Vagina (tissue), 2 donors: ENCODE measurements at places on chromosomes 16 and 17.

DNA sequence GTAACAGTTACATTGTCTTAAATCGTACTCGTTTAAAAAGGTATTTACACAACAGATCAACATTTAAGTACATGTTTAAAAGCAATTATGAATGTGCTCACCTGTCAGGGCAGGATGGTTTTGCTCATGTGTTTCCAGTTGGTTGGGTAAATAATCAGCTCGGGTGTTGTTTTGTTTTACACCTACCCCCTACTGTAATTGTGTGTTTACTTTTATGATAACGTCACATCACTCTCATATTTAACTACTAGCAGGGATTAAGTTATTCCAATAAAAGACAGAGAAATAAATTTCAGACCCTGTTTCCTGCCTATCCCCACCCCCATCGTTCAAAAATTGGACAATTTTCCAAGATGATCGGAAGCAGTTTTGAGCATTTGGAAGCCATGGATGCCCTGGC is 390.2 kb downstream of the SEC14L1 start:
- DNase-seq = no peak

GRCh38 chr17:66018786-66019185 is 173.1 kb downstream of the CEP112 start:
- DNase-seq = no peak

- DNase-seq = no peak
Observed at GRCh38 chr17:32475258-32475657, 11.5 kb upstream of the CDK5R1 start.

- no peak for DNase-seq
Observed at GRCh38 chr16:66717112-66717675, 20.7 kb upstream of the CMTM4 start.

- no peak for DNase-seq
Observed at GRCh38 chr16:676913-677312, 1.4 kb downstream of the RHBDL1 start.

GRCh38 chr17:76385892-76386786 is 1.7 kb downstream of the SPHK1 start:
- no peak for DNase-seq

DNA sequence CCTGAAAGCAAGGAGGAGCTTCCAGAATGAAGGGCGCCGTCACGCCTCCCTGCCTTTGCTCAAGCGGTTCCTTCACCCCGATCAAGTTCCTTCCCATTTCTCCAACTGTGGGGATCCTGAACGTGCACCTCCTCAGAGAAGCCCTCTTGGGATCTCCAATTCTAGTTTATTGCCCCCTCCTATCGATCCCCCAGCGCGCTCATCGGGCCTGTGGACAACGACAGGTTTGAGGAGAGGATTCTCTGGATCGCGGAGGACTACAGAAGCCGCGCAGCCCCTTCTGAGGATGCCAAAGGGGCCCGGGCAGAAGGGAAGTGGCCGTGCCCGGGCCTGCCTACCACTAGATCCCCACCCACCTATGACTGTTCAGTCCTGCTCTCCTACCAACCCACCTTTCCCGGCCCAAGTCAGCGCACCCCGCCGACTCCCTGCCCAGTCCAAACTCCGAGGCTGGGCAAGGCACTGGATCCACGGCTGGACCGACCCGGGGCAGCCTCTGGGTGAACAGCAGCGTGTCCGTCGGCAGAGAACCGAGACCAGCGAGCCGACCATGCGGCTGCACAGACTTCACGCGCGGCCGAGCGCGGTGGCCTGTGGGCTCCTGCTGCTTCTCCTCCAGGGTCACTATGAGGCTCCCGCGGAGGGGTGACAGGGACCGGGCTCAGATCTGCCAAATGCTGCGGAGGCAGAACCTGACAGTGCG is 12.8 kb upstream of the CES3 start:
- DNase-seq = no peak

DNA sequence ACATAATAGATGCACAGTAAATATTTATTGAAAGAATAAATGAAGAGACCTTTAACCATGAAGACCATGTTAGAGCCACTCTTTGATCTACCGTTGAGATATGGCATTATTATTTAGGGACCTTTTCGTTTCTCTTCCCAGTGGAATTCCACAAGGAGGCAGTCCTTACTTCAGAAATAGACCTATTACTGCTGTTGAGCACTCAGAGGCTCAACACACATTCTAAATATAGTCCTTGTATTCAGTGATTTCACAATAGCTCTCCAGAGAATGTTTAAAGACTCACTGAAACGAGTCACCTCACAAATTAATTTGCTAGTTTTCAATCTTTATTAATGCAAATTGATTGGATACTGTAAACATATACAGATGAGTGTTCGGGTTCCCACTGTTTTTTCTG is 603.8 kb downstream of the CDH8 start:
- DNase-seq = no peak

DNA sequence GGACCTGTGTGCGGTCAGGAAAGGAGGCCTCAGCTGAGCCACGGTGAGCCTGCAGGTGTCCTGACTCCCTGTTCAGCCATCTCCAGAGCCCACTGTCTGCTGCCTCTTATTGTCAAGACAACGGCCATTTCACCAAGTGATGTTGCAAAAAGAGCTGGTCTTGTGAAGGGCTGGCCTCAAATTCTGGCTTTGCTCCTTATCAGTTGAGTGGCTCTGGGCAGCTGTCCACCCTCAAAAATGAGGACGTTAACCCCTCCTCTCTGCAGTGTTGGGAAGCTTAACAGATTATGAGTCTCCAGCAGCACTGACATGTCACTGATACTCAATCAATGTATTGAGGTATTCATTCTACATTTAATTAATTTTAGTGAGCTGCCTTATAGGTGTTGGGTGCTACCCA is 171.1 kb upstream of the TOX3 start:
- DNase-seq = no peak

DNA sequence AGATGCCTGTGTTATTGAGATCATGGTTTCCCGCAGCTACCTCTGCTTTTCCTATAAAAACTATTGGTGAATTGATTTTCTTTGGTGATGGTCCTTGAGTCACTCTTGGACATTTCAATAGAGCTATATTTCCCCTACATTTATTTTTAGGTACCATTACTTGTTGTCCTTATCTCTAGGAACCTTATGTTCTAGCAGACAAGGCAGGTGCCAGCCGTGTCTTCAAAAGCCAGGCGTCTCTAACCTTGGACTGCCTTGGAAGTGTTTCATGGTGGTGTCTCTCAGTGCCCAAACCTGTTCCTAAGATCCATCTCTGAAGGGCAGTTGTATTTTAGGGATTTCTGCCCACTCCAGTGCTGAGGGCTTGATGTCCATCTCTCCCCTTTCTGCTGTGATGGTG is 77.4 kb upstream of the CLEC18A start:
- no peak for DNase-seq

DNA sequence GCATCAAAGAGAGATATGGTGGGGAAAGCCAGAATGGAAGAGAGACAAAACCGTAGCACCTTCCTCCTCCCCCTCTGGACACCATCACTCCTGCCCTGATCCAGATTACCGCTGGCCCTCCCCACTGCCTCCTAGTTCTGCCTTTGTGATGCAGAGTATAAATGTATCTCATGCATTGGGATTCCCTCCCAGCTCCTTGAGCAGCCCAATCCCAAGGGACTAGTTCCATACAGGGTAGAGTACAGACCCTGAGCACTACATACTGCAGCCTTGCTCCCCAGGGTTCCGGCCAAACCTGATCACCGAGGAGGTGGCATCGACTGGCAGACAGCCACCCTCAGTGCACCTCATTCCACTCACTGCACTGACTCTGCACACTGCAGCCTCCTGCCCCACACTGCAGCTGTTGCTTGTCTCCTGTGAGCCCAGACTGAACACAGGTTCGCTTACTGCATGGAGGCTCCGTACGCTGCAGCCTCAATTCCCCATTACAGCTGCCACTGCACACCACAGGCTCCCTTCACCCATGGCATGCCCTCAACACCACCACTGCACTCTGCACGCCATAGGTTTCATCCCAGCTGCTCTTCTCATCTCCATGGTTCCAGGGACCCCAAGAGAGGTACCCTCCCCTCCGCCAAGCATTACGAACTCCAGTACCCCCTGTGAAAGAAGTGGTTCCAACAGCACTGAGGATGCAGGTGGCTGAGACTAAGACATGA is 1.7 kb upstream of the THRA start:
- DNase-seq = no peak

DNA sequence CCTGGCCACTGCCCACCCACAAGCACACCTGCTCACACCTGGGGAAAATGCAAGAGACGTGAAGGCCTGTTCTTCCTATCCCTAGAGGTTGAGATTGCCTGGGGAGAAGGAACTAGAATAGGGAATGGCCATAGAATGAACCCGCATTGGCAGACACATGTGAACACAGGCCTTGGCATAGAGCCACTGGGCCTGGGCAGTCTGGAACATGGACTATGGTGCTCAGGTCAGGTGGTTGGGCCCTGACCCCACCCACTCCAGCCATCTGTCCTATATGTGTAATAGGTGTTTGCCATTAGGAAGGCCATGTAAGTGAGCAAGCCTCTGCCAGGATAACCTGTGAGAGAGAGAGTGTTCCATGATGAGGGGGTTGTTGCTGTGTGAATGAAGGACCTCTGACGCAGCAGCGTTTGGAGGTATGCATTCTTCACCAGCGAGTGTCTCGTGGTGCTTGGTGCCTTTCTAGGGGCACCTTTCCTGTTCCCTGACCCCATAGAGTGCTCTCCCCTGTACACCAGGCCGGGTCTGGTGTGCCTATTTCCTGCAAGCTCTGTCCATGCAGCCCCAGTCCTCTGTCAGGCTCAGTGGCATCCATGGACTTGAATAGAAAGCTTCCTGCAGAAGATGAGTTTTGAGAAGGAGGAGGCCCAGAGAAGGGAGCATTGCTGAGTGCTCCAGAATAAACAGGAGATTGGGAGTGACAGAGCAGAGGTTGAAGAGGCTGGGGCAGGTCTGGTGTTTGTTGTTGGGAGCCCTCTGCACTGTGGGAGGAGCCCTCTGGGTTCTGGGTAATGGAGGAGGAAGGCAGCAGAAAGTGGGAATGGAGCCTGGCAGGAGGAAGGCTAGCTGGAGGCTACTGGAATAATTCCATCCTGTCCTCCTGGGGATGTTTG is 15.6 kb downstream of the CTRL start:
- DNase-seq = no peak

- no peak for DNase-seq
Observed at GRCh38 chr16:24694931-24695330, 34.5 kb upstream of the TNRC6A start.

- no peak for DNase-seq
Observed at GRCh38 chr17:65117384-65118035, 19.7 kb upstream of the RGS9 start.

- DNase-seq = no peak
Observed at GRCh38 chr17:61321344-61321743, 78.3 kb upstream of the TBX2 start.

DNA sequence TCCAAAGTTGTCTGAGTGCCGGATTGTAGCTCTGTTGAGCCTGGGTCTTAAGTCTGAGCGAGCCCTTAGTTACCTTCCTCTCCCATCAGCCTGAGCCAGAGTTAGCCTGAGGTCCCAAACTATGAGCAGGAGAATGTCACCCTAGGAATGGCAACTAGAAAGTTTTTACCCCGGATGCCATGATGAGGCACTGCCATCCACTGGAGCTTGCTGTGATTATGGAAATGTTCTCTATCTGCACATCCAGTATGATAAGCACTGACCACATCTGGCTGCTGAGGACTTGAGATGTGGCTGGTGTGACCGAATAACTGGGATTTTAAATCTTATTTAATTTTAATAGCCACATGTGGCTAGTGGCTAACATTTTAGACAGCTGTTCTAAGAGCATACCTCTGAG is 550.0 kb downstream of the CDH13 start:
- no peak for DNase-seq

- no peak for DNase-seq
Observed at GRCh38 chr16:14164916-14165662, 94.0 kb downstream of the MRTFB start.

- DNase-seq = no peak
Observed at GRCh38 chr16:12272264-12272663, 295.7 kb downstream of the SNX29 start.

DNA sequence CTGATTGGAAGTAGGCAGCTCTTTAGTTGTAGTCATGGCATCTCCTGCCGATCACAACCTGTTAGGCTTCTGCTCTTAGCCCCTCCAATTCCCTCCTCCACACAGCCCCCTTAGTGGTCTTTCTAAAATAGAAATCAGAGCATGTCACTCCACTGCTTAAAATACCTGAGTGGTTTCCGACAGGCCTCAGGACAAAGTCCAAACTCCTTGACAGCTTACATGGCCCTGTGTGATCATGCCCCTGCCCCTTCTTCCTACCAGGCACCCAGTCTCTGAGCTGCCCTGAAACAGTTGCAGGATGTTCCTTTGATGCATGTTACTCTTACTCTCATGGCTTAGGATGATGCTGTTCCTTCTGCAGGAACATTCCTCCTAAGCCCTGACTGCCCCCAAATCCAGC is 147.3 kb downstream of the AATF start:
- no peak for DNase-seq

GRCh38 chr17:82565551-82565950 is 46.0 kb downstream of the FOXK2 start:
- DNase-seq = no peak

DNA sequence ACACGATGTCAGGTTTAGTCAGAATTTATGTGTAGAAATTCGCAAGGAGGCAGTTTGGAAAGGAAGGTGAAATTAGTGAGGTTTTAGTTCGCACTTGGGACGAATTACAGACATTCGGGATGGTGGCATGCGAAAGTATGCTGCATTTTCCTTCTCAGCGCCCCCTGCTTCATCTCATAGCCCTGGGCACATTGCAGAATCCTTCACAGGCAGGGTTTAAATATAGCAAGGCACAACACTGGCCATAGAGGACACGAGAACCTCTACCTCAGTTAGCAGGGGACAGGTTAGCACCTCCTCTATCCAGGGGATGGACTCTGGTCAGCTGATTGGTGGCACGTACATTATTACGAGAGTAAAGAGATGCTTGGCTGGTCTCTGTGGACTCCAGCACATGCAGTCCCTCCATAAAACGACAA is 47.5 kb downstream of the MAP2K6 start:
- DNase-seq = no peak

- DNase-seq = no peak
Observed at GRCh38 chr16:80018466-80018865, 417.9 kb upstream of the MAF start.

- no peak for DNase-seq
Observed at GRCh38 chr17:33183487-33184026, 109.5 kb downstream of the ASIC2 start.

DNA sequence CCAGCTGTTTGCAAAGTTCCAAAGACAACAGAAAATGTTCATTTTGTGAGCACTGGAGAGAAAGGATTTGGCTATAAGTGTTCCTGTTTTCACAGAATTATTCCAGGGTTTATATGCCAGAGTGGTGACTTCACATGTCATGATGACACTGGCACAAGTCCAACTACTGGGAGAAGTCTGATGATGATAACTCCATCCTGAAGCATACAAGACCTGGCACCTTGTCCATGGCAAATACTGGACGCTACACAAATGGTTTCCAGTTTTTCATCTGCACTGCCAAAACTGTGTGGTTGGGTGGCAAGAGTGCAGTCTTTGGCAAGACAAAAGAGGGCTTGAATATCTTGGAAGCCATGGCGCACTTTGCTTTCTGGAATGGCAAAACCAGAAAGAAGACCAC is 385.0 kb downstream of the CDH11 start:
- DNase-seq = no peak

DNA sequence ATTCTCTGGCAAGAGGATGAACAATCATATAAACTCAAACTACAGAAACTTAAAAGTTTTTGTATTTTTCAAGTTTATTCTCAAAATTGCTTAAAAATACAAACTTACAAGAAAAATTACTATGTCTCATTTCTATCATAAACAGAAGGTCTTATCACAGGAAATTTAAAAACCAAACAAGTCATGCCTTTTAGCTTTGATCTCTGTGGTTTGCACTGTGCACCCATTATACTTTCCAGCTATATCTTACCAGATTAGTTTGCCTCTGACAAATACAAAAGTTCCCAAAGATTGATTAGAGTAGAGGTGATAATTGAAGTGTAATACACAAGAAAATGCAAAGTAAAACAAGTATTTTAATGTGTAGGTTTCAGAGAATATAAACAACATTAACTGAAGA is 117.4 kb downstream of the MYO1D start:
- DNase-seq = no peak
